Activated T-cell treated with anti-CD3 and anti-CD28 coated beads, Interleukin-2, amount 50 U/mL, for 1 hour (primary cell): ENCODE measurements at places on chromosomes 13 and 19.

- no peak for DNase-seq
Observed at GRCh38 chr19:48094855-48095203, 15.8 kb downstream of the PLA2G4C start.

DNA sequence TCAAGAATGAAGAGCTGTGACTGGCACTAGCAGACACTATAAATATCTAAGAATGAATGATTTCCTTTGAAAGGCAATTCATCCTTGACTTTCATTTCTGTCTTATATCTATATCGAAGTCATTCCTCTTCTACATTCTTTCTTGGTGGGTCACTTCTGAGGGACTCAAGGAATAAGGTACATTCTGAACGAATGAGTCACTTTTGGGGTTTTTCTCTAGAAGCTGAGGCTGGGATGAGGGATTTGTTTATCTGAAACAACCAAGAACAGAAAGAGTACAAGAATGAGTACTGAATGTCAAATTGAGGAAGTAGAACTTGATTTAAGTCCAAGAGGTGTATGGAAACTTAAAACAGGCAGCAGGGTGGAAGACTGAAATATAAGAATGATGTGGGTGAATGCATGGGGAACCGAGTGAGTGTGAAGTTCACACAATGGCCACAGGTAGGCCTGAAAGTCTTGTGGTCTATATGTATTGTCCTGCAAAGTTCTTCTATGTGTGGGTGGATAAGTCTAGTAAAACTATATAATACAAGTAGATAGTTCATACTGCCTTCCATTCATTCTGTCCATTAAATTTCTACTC is 343.9 kb downstream of the OXGR1 start:
- DNase-seq: no peak

DNA sequence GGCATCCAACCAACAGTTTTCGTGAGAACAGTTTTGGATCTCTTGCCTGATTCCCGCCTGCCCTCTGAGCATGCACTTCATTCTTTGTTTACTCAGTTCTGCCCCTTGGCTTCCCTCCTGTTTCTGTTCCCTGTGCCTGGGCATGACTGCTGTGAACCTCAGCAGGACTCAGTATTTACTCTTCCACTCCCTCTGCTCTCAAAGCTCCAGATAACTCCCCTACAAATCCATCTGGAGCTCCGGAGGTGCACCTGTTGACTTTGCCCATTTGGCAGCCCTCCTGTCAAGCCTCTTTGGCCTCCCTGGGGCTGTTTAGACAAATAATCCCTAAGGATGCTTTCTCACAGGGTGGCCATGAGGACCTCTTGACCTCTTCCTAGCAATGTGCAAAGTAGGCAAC is 34.2 kb upstream of the ARGLU1 start:
- DNase-seq: no peak

- DNase-seq: no peak
Observed at GRCh38 chr13:94228763-94229162, 250.7 kb downstream of the DCT start.

DNA sequence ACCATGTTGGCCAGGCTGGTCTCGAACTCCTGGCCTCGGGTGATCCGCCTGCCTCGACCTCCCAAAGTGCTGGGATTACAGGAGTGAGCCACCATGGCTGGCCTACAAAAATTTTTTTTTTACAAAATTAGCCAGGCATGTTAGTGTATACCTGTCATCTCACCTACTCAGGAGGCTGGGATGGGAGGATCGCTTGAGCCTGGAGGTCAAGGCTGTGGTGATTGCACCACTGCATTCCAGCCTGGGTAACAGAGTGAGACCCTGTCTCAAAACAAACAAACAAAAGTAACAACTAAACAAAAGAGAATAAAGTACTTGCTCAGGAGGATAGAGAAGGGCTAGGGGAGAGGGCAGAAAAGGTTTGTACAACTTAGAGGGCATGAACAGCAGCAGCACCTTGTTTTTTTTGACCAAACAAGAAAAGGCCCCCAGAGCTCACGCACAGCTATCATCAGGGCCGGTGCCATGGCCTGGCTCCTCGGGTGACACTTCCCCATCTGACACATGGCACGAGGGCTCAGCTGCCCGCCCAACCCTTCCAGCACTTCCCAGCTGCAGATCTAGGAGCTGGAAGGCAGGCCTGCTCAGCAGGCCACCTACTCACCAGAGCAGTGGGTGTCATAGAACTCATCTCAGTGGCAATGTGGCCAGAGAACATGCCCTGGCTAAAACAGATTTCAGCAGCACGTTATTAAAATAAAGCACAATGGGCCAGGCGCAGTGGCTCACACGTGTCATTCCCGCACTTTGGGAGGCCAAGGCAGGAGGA is 8.6 kb upstream of the SLC7A9 start:
- DNase-seq: no peak

- DNase-seq: no peak
Observed at GRCh38 chr13:111962431-111962891, 104.5 kb upstream of the SOX1 start.

DNA sequence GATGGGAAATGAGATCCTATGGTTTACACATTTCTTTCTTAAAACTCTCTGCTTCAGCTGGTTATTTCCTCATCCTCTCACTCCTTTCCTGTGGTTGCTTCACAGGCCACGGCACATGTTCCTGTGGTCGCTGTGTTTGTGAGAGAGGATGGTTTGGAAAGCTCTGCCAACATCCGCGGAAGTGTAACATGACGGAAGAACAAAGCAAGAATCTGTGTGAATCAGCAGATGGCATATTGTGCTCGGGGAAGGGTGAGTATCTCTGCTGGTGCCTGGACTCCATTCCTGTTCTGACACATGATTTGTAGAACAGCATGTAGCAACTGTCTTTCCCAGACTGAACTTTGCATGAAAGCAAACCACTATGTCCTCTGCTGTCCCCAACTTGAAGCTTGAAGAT is 254.2 kb downstream of the ITGBL1 start:
- no peak for DNase-seq

GRCh38 chr13:45773236-45773635 is 71.1 kb downstream of the CBY2 start:
- no peak for DNase-seq

DNA sequence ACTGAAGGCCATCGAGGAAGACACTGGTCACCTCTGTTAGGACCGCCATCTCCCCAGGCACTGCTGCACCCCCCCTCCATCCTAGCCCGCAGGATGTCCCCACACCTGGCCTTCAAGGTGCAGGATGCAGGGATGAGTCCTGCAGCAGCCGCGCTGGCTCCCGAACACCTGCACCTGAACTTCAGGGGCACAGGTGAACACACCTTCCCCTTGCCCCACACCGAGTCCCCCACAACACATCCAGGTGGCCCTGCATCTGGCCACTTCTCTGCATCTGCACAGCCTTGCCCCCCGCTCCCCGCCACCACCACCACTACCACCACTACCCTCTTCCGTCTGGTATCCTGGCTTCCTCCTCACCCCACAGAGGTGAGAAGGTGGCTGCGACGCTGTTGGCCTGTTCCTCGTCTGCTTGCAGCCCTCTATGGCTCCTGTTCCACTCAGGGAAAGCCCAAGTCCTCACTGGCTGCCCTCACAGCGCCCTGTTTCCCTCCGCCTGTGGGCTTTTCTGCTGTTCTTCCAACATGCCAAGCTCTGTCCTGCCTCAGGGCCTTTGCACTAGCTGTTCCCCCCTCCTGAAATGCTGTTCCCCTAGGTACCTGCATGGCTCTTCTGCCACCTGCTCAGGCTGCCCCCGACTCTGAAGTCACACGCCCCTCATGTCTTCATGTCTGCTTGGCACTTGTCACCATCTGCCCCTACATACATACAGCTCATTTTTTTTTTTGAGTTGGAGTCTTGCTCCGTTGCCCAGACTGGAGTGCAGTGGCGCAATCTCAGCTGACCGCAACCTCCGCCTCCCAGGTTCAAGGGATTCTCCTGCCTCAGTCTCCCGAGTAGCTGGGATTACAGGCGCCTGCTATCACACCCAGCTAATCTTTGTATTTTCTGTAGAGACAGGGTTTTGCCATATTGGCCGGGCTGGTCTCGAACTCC is 1.4 kb upstream of the CERS1 start:
- no peak for DNase-seq

GRCh38 chr19:40822161-40822560 is 23.2 kb downstream of the EGLN2 start:
- peak; percentile 13 for DNase-seq

- DNase-seq: no peak
Observed at GRCh38 chr19:52992109-52993004, 21.4 kb upstream of the ERVV-1 start.

GRCh38 chr13:100040196-100040595 is 48.7 kb upstream of the PCCA start:
- DNase-seq: no peak

DNA sequence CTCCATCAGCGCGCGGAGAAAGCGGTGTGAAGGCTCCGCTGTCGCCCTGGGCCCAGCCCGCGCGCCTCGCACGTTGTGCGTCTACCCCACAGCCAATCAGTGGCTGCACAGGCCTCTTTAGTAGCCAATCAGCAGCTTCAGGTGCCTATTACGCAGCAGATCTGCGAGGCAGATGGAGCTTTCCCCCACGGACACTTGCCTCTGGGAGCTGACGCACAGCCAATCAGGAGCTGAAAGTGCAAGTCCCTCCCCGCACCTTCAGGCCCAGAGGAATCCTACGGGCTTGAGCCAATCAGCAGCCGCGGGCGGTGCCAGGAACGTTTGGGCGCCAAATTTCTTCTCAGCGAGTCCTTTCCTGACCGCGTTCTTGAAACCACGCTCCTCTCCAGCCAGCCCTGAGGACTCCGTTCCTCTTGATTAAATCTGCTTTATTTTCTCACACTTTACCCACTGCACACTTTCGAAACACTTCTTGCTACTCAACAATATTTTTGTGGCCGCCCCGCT is 39.9 kb downstream of the SIGLEC7 start:
- DNase-seq: no peak

GRCh38 chr19:35184267-35184666 is 29.7 kb downstream of the FXYD5 start:
- no peak for DNase-seq

GRCh38 chr19:2411709-2412108 is 15.7 kb downstream of the TIMM13 start:
- DNase-seq: no peak

DNA sequence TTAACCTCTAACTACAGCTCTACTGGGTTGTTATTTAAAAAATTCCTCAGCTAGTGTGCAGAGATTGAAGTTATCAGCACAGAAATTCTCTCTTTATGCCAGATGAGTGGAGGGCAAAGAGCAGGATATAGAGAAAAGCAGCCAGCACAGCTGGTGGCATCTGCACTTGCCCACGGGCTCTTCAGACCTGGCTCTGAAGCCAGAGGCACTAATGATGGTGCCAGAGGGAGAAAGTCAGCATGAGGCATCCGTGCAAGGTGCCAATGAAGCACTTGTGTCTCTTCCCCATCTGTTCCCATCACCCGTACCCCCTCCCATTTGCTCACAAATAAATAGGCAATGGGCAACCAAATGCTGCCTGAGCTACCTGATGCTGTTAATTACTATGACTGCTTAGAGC is 138.9 kb downstream of the OLFM4 start:
- no peak for DNase-seq

DNA sequence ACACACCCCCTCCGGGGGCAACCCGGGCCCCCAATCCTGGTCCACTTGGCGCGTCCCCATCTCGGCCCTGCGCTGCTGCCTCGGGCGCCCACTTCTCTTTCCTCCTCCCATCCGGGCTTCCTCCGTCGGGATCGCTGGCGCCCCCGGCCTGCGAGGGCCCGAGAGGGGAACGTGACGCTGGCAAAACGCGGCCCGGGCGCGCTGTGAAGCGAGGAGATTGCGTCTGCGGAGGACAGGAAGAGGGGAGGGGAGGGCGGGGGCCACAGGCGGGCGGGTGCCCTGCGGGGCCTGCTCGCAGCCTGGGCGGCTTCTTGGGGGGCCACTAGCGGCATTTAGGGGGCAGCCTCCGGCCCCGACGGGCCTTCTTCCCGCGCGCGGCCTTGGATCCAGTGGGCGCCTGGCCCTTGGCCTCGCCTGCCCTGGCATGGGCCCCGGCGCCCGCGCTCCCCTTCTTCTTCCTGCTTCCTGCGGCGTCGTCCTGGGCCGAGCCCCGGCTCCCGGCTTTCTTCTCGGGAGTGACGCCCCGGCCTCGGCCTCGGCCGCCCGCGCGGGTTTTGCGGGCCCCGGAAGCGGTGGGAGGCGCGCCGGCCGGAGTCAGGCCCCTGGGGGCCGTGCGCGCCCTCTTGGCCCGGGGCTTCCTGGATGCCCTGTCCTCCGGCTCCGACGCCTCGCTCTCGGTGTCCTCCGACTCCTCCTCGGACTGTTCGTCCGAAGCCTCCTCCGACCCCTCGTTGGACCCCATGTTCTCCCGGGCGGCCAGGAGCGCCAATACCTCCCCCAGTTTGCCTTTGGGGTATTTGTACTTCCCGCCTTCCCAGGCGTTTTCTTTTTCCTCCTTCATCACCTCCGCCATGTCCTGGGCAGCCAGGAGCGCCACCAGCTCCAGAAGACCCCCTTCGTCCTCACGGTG is 2.2 kb downstream of the PNMA8B start:
- DNase-seq: peak; percentile 51
